Activated CD8-positive, alpha-beta T cell treated with anti-CD3 and anti-CD28 coated beads for 36 hours (primary cell): ENCODE measurements at places on chromosomes 6 and 20.
A peak's percentile ranks its signal among the peaks of the same experiment; 100 is the strongest.

DNA sequence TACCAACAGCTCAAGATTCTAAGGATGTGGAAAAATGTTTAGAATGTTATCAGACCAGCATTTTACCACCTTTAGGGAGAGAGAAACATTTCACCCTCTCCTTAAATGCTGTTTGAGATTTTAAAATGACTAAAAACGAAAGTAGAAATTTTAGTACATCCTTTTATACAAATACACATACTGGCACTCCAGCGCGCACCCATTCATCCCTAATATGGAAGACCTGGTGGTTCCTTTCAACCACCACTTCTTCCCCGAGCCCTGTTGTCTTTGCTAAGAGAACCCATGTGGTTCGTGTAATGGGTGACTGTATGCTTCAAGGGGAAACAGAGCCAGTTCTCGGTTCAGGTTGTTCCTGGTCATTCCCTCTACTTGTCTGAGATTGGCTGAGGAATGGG, 21.3 kb downstream of the SPATA2 start:
- no peaks in the 10 kb centered on the region for H3K27me3 ChIP-seq
- H3K4me1 ChIP-seq: peaks cover 28% of the 10 kb centered on the region
- DNase-seq: peak; percentile 50
- no peaks in the 10 kb centered on the region for H3K36me3 ChIP-seq
- peak overlapping the region; percentile 6 for H3K4me3 ChIP-seq

DNA sequence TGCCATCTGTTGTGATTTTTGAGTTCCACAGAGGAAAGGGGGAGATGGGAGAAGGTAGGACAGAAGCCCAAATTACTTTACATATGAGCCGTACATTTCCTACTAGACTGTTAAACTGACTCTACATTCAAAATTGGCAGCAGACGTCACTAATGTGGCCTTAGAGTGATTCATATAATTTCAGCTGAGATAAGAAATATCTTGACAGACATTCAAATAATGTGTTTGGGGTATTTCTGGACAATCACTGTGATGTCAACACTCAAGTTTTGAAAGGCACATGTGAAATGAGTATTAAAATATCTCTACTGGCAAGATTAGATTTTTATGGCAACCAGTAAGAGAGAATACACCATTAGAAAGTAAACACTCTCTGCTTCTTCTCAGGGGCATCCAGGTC, 104.0 kb downstream of the MTFR2 start:
- H3K27ac ChIP-seq: no peak overlapping the region
- H3K36me3 ChIP-seq: no peaks in the 10 kb centered on the region
- DNase-seq: no peak
- H3K4me3 ChIP-seq: no peak overlapping the region
- no peaks in the 10 kb centered on the region for H3K4me1 ChIP-seq

GRCh38 chr6:98484696-98485095, 349.7 kb upstream of the POU3F2 start:
- no peaks in the 10 kb centered on the region for H3K27me3 ChIP-seq
- H3K36me3 ChIP-seq: no peaks in the 10 kb centered on the region
- H3K27ac ChIP-seq: no peak overlapping the region
- no peak overlapping the region for H3K4me3 ChIP-seq
- DNase-seq: no peak

GRCh38 chr6:136980070-136980469, 58.0 kb downstream of the SLC35D3 start:
- H3K27ac ChIP-seq: no peak overlapping the region
- no peak overlapping the region for H3K4me3 ChIP-seq
- H3K4me1 ChIP-seq: no peaks in the 10 kb centered on the region
- peaks cover 9% of the 10 kb centered on the region for H3K27me3 ChIP-seq
- no peak for DNase-seq
